ENCODE measurements at places on chromosomes 7 and 10.

DNA sequence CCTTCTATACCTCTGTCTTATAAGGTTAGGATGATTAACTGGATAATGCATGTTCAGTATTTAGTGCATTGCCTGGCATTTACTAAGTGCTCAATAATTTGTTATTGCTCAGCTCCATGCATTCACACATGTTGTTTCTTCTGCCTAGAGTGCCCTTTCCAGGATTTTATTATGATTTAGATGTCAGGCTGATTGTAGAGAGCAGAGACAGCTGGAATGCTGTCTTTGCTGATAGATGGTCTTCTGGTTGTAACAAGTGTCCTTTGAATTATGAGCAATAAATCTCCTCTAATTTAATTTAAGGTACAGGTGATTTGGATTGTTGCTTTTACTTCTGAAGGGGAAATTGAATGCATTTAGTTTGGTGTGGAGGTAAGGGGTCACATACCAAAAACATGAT is 548.0 kb downstream of the MAGI2 start:
- DNase-seq = no peak

GRCh38 chr7:137342265-137342664 is 1.3 kb downstream of the PTN start:
- DNase-seq = no peak

DNA sequence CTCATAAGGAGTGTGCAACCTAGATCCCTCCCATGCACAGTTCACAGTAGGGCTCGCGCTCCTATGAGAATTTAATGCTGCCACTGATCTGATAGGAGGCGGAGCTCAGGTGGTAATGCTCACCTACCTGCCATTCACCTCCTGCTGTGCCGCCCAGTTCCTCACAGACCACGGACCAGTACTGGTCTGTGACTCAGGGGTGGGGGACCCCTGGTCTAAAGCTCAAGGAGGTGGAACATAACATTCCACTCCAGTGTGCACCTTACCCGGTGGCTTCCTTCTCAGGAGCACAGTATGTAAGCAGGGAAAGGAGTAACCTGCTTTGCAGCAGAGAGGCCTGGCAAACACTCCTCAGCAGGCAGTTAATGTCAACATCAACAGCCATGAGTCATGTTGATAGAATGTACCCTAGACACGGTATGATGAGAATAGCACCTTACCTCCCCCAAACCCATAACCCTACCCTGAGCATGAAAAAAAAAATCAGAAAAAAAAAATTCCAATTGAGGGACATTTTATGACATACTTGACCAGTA is 273.5 kb downstream of the FGFR2 start:
- DNase-seq = no peak

- DNase-seq = no peak
Measured at GRCh38 chr7:100516135-100516812, 22.7 kb upstream of the AGFG2 start.

DNA sequence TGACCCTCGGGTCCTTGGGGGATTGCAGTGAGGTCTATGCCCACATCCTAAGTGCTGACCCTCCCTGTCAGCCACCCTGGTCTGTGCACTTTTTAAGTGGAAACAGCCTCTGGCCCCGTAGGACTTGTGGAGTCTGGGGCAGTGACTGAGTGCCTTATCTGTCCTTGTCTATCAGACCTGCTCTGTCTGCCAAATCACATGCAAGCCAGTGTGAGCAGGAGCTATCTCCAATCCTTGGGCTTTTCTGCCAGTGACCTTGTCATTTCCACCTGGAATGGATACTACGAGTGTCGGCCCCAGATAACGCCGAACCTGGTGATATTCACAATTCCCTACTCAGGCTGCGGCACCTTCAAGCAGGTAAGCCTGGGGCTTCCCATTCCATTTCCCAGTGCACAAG is 62.7 kb downstream of the C10orf120 start:
- DNase-seq = no peak

- no peak for DNase-seq
Measured at GRCh38 chr7:66267249-66267648, 62.1 kb downstream of the TPST1 start.

- no peak for DNase-seq
Measured at GRCh38 chr7:157503229-157503628, 166.4 kb downstream of the DNAJB6 start.

GRCh38 chr10:96626795-96627194 is 40.0 kb upstream of the TM9SF3 start:
- no peak for DNase-seq

DNA sequence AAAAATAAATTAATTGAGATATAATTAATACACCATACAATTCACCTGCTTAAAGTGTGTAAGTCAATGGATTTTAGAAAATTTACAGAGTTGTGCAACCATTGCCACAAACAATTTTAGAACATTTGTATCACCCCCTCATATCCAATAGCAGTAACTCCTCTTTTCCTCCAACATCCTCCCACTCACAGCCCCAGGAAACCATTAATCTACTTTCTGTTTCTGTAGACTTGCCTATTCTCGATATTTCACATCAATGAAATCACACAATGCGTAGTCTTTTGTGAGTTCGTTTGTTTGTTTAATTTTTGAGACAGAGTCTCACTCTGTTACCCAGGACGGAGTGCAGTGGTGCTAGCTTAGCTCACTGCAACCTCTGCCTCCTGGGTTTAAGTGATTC is 13.7 kb upstream of the HERC4 start:
- DNase-seq = no peak

GRCh38 chr10:117731121-117731791 is 188.7 kb downstream of the EMX2 start:
- no peak for DNase-seq

GRCh38 chr10:98170249-98171117 is 36.0 kb downstream of the R3HCC1L start:
- no peak for DNase-seq
